ENCODE measurements at places on chromosomes 5 and 9.

GRCh38 chr5:78499485-78499884 lies 139.1 kb downstream of the SCAMP1 start:
- no peak for DNase-seq

DNA sequence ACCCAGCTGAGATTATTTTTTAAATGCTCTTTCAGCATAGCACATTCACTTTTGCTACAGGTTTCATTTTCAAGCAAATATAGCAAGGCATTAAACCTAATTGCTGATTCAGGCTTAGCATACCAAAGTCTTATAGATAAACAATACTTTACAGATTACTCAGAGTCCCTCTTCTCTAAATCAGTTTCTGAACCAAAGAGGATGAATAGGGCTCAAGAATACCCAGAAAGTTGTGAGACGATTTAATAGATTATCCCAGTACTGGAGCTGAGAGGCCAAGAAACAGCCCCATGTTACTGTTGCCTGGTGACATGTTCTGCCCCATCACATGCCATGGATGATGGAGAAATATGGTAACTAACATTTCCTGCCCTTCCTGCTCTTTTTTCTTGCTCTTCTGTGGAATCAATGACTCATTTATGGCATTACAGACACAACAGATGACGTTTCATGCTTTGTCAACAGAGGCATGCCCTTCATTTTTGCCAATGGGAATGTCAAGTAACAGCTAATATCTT lies 18.1 kb upstream of the SSBP2 start:
- peak; percentile 3 for DNase-seq

- no peak for DNase-seq
These were observed 11.4 kb upstream of the IFNA14 start for GRCh38 chr9:21251190-21251589.

GRCh38 chr5:34053133-34053532 lies 10.1 kb upstream of the C1QTNF3 start:
- DNase-seq: no peak

GRCh38 chr5:115435065-115435777 lies 109.4 kb downstream of the FEM1C start:
- DNase-seq: no peak

DNA sequence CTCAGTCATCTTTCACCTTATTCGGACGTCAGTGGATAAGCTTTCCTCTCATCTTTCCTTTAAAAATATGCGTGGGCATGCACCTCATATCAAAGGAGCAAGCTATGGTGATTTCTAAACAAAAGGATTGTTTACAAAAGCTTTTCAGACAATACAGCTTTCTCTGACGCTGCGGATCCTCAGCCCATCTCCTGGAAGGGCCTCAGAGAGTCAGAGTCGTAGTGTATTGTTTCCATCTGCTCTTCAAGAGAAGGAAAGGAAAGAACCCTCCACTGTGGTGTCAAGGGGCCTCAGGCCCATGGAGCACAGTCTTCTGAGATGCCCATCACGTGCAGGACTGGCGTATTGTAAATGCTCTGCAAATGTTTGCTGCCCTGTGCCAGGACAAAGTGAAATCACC lies 163.4 kb upstream of the MAP1B start:
- DNase-seq: no peak

- DNase-seq: peak; percentile 69
These were observed at the start of the genes GBA2 and RGP1 for GRCh38 chr9:35748858-35749514. Gene GBA2, minus strand, starts transcription at chr9:35749228. Its CDS starts 524 bp downstream, at chr9:35748704. Gene RGP1, plus strand, starts transcription at chr9:35749287. Its CDS starts 469 bp downstream, at chr9:35749756.

DNA sequence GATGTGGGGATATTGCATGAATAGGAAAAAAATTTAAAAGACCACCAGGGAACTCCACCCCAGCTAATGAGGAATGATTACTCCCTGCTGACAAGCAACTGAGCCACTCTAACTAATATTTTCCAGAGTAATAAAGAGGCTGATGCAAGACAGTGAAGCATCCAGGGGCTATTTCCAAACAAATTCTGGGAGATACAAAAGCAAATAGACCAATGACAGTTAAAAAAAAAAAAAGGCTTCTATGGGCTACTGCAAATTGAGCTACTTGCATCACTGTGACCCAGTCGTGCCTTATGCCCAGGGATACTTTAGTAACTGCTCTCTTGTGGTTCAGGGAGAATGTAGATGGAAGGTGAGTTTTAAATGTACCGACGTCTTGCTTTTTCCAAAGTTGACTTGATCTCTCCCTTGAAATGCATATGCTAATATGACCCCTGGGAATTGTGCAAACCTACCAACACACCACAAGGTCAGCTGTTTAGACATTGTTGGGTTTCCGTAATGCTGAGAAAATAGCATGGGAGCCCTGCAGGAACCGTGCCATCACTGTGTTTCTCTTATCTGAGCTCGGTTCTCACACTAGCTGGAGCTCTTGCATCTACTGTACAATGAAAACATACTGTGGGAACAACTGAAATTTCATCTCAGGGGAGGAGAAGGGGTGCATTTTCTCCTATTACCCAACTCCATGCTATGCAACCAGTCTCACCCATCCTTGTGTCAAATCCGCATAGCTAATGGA lies 250.6 kb upstream of the MAP3K1 start:
- no peak for DNase-seq

DNA sequence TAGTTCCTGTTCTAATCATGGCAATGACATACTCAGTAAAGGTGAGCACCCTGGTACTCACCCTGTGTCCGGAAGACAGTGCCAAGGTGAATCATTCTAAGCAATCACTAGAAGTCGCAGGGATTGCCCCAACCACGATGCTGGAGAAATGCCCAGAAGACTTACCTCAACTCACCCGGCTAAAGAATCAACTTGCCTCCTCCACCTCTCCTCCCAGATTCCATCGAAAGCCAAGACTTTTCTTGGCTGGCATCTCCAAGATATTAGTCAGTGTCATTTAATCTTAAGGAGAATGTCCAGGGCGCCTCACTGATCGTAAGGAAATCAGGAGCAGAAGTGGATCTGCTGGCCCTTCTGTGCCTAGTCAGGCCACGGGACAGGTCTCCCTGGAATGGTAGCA lies 204.9 kb downstream of the ERCC6L2 start:
- DNase-seq: no peak

DNA sequence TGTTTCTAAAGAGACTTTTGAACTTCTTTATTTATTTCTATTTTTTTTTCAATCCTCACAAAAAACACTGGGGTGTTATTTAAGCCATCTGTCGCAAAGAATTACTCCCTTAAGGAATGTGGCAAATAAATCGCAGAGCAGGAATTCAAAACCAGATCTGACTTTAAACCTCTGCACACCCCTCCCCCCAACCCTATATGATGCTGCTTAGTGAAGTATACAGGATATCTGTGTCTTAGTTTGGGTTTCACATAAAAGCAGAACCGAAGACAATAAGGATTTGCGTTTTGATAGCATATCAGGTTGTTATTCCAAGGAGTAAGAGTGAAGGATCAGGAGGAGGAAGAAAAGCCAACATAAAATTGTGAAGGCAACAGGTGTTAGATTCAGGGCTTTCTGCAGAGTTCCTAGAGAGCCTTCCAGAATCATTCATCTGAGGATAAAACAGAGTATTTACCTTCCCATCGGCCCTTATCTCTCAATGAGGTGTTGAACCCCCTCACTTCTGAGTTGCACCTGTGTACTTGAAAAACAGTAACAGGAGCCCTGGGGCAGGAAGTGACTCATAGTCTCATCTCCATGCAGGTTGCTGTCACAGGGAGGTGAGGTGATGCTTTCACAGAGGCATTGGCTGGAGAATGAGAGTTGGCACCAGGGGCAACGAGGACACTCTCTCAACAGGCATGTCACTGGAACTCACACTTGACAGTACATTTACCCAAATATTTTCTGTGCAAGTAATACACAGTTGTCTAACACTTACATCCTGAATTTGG lies 33.5 kb upstream of the DMRT3 start:
- DNase-seq: no peak

DNA sequence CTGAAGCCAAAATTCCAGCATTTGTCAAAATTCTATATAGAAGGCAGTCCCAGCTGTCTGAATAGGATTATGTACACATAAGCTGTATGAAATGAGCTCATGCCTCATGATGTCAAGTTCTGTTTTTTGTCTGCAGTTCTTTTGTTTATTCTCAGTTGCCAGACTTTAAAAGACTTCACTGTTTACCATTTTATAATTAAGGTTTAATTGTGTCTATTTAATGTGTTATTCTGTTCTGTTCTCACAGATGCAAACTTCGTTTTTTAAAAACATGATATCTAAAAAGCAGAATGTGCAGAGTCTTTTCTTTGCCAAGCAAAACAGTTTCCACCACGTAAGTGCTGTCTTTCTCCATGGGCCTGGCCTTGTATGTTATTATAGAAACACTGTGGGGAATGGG lies 31.1 kb downstream of the ERAP1 start:
- no peak for DNase-seq

GRCh38 chr9:131620764-131621520 lies 75.6 kb downstream of the PRRT1B start:
- DNase-seq: no peak

- no peak for DNase-seq
These were observed 23.7 kb downstream of the CCDC171 start for GRCh38 chr9:15576350-15577050.

GRCh38 chr5:17436761-17437221 lies 61.2 kb upstream of the TAF11L2 start:
- DNase-seq: no peak

- DNase-seq: no peak
These were observed 186.7 kb downstream of the TMEM38B start for GRCh38 chr9:105881021-105881420.

GRCh38 chr9:27085456-27085855 lies 23.6 kb upstream of the TEK start:
- DNase-seq: no peak

- DNase-seq: no peak
These were observed 22.1 kb upstream of the UBAP2 start for GRCh38 chr9:34070606-34071324.

GRCh38 chr9:137446851-137447471 lies 5.8 kb upstream of the ENTPD8 start:
- DNase-seq: no peak

- DNase-seq: no peak
These were observed 409.4 kb upstream of the CTNND2 start for GRCh38 chr5:12313602-12314001.

DNA sequence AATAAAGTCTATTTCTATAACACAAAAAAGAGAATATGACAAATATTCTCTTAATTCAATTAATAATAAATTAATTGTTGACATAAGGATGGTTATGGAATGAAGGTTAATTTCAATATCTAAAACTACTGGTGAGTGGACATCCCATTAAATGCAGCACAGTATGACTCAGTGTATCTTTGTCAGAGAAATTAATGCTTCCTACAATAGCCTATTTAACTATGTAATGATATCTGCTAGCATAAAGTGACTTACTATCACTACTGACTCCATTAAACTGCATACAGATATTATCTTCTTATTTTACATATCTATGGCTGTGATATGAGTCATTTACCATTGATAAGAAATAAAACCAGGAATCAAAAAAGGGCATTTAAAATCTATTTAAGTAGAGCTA lies 298.7 kb downstream of the CDH12 start:
- DNase-seq: no peak

- DNase-seq: no peak
These were observed 195.5 kb upstream of the CLINT1 start for GRCh38 chr5:158054223-158055110.
